ENCODE measurements at places on chromosomes 5 and 9.

- no peak for DNase-seq
Measured at GRCh38 chr9:72871685-72872084, 81.2 kb downstream of the ALDH1A1 start.

DNA sequence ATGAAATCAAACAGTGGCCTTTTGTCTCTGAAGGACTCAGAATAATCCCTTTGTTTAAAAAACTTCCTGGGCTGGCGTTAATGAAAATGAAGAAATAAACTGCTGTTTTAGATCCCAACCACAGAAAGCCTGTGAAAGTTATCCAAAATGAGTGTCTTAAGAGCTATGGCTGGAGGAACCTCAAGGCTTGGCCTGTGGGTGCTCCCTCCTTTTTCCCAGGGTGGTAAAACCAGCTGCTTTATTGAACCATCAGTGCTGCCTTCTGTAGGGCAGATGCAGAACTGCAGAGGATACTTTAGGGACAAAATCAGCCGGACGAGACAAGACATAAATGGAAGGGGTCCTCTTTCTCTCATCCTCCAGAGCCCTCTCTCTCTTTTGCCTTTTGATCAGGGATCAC lies 100.9 kb downstream of the SMARCA2 start:
- no peak for DNase-seq

GRCh38 chr5:157620776-157621175 lies 31.5 kb downstream of the SOX30 start:
- DNase-seq = no peak

DNA sequence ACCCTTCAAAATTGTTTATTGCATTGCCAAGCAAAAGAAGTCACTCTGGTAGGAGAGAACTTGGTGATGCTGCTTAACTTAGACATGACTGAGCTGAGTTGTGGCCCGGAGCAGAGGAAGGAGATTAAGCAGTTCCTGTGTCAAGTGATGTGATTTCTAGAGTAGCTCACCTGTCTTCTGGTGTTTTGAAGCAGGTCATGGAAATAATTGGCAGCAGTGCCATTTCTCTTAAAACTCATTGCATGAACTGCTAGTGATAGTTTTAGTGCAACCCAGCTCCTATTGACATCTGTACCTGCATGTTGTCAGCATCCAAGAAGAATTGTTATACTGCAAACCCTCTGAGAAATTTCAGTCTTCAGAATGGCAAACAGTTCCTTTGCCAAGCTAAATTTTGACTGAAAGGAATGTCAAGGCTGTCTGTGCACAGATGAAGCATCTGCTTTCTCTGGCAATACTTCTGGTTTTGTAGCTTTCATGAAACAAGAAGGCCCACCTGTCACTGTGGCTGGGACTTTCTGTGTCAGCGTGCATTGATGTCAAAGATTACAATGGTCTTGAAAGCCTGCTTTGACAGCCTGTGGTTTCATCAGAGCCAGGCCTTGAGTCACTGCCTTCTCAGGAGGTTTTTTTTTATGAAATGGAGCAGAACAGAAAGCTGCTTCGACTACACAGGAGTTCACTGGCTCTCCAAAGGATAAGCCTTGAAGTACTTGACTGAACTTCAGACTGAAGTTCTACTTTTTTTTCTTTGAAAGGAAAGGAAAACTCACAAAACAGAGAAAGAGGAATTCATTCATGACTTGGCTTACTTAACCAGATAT lies 90.6 kb downstream of the RALGPS1 start:
- DNase-seq = peak; percentile 62

DNA sequence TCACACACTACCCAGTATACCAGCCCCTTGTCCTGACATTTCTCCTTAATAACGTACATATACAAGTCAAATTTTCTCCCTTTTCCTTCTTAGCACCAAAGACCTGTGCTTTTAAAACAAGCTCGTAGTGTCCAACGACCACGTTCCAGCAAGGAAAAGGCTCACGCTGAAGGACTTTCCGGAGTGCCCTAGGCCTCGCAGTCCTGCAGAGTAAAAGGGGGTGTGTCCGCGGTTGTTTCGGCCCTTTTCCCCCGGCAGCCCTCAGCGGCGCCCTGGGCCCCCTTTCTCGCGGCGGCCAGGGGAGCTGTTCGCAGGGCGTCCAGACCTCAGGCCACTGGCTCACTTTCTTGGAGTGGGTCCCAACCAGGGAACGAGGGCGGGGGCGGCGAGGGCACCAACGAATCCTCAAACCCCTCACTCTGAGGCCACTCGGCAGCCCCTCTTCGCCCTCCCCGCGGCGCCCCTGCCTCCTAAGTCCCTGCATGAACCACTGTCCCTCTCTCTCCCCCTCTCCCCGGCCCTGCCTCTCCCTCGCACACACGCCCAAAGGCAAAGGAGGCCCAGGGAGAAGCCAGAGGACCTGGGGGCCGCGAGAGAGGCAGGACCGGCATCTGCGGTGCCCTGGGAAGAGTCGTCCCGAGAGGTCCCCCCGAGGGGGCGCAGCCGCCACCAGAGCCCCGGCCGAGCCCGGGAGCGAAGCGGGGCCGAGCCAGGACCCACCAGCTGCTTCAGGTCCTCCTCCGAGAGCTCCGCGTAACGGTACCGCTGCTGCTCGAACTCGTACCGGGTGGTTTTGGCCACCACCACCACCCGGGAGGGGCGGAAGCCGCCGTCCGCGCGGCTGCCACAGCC lies 720 bp downstream of the NADK2 start:
- peak; percentile 20 for DNase-seq

- no peak for DNase-seq
Measured at GRCh38 chr9:2407450-2407849, 214.1 kb upstream of the VLDLR start.
